Amygdala (tissue), 56 donors: ENCODE measurements at places on chromosomes 5 and 9.

DNA sequence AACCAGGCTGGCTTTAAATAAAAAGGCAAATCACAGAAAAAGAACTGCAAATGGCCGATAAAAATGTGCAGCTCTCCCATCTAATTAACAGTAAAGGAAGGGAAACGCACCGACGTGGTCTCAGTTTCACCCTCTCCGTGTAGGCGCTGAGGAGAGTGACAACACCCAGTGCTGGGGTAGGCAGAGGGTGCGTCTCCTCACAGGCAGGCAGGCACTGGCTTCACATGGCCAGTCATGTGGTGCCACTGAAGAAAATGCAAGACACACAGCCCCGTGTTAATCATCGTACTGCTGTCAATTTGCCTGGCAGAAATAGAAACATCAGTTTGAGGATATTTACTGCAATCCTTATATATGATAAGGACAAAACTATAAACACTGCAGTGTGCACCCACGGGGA, 178.4 kb downstream of the FANCC start:
- no peak for DNase-seq

DNA sequence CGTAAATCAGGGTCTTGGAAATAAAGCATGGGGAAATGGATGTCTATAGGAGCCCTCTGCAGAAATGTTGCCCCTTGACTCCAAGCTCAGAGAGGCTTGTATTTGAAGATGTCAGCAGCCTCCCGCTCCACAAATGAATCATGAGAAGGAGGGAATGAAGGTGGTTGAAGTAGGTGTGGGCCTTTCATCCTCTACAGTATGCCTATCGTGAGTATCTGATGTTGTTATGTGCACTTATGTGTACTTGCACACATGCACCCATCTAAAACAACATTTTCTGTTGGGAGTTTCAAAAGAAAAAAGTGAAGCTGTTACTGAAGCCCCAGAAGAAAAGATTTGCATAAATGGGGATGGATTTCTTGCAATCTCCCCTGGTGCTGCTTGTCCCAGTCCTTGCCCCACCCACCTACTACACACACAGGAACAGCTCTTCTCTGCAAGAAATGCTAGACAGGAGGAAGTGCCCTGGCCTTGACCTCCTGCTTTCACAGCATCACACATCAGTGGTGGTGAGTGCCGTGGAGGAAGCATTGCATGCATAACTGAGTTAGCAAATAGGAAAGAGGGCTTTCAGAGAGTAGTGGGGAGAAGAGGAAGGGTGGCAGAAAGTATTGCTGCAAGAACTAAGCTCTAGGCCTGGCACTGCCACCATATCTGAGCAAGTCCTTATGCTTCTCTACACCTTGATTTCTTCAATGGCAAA, 156.1 kb downstream of the SNX18 start:
- no peak for DNase-seq

GRCh38 chr9:92032891-92033290, 82.3 kb downstream of the SPTLC1 start:
- no peak for DNase-seq

DNA sequence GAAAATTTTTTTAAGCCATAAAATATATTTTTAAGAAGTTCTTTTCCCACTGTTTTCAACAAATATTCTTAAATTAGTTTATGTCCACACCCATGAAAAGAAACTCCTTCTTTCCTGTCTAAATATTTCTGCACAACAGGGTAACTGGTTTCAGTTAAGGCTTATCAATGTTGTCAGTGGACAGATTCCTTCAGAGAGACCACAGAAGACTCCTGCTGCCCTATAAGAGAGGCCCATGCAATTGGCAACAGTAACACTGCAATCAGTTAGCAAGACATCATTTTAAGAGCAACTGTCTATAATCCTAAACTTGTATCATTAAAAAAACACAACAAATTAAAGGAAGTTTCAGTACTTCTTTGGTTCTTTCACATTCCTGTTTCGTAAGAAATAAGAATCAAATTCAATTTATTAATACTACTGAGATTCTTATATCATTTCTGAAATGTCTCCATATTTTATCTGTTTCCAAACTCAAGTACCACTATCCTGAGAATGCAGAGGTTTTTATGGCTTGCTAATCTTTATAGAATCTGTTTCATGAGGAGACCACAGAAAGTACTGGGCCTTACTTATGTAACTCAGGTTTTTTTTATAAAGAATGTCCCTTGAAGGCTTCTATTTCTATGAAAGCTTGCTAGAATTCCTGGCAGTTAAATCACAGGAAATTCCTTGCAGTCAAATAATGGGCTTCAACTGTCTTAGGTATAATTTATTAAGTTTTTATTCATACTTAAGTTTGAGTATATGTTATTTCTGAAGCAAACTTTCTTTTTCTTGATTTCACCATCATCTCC, 240.2 kb downstream of the RFX3 start:
- no peak for DNase-seq

GRCh38 chr5:32708949-32709348, 2.2 kb upstream of the NPR3 start:
- no peak for DNase-seq

- no peak for DNase-seq
These were observed 41.2 kb downstream of the DBH start for GRCh38 chr9:133677126-133678010.

DNA sequence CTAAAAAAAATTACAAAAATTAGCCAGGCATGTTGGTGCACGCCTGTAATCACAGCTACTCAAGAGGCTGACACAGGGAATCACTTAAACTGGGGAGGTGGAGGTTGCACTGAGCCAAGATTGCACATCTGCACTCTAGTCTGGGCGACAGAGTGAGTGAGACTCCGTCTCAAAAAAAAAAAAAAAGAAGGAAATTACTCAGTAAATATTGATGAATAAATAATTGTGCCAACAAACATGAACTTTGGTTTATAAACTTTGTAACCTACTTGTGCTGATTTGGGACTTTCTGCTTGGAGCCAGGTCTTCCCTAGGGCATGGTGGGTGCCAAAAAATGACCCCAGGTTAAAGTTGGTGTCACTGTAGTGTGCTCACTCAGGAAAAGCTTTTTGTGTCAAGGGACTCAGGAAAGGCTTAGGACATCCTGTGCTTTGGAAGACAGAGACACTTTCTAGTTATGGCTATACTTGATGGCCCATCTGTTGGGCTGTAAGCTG, 19.0 kb downstream of the ABLIM3 start:
- DNase-seq, result no peak

GRCh38 chr5:170355601-170356098, 33.5 kb downstream of the KCNMB1 start:
- DNase-seq, result no peak

GRCh38 chr5:142920849-142921612, 150.9 kb downstream of the ARHGAP26 start:
- no peak for DNase-seq

DNA sequence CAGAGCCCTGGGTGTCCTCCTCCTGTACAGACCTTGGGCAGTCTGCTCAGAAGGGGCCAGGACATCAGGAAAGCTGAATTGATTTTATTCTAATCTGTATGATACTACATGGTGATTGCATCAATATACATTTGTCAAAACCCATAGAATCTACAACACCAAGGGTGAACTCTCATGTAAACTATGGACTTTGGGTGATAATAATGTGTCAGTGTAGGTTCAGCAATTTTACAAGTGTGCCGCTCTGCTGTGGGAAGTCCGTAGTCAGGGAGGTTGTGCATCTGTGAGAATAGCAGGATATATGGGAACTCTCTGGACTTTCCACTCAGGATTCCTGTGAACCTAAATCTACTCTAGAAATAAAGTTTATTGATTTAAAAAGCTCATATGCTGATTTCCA, 155.3 kb upstream of the NFIL3 start:
- DNase-seq, result no peak

DNA sequence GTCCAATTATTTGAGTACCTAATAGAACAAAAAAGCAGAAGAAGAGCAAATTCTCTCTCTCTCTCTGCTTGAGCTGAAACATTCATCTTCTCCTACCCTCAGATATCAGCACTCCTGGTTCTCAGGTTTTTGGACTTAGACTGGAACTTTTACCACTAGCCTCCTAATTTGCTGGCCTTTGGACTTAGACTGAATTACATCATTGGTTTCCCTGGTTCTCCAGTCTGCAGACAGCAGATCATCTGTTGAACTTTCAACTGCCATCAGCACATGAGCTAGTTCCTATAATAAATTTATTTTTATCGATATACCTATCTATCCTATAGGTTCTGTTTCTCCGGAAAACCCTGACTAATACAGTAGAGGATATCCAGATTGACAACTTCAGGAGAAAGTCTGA, 208.9 kb upstream of the GAS1 start:
- DNase-seq, result no peak

DNA sequence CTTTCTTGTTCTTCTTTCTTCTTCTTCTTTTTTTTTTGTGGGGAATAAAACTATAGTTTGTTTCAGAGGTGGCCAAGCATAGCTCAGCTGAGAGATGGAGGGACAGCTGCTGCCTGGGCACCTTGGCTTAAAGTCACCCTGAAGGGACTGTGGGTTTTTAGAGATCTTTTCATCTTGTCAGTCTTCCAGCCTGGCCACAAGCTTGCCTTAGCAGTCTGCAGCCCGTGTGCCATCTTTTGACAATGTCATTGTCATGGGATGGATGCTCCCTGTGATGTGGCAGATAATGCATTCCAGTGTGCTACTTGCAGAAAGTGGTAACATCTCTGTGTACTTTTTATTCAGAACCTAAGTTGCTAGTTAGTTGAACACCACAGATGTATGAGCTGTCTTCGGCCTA, 280.8 kb downstream of the FANCC start:
- DNase-seq, result no peak

DNA sequence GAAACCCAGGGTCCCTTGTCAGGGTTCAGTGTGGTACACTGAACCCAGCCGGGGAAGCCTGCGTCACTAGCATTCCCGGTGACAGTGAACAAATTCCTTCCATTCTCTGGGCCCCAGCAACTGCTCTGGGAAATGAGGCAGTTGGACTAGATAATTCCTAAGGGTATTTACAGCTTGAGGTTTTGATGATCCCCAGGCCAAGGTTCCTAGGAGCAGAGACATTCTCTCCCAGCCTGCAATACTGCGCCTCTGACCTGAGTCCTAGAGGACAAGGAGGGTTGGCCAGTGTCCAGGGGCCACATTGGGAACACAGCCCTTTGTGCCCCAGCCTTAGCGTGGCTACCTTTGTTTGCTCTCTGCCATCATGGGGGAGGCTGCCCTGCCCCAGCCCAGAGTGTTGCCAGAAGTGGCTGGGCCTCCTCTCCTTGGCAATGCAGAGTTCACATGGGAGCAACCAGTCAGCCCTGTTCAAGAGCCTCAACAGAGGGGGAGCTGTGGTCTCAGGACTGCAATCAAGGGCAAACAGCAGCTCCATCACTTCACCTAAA, 178.2 kb downstream of the SEC61B start:
- DNase-seq, result no peak

- DNase-seq, result no peak
These were observed 10.2 kb downstream of the CEP72 start for GRCh38 chr5:622359-622758.

GRCh38 chr5:168807287-168807686, 228.1 kb upstream of the PANK3 start:
- DNase-seq, result no peak
